GM04504 (cell line): ENCODE measurements at places on chromosomes 5 and 9.

DNA sequence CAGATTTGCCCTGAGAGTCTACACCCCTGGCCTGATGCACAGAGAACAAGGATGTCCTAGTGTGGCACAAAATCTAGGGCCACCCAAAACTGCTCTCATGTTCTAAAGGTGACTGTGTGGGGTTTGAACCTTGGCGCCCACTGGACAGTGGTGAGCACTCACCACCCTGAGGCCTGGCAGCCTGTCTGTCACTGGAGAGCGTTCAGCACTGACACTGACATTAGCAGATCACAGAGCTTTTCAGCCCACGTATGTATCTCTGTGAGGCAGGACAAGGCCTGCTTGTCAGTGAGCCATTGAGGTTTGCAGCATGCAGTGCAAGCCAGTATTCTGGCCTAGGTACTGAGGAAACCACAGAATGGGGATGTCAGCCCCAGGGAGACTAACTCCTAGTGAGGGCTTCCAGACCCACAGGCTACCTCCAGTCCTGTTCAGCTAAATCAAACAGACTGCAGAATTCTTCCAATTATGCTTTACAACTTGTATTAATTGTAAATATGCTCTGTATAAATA lies 38.9 kb upstream of the SLC2A8 start:
- DNase-seq = no peak

GRCh38 chr9:76651119-76651705 lies 113.0 kb upstream of the PCA3 start:
- no peak for DNase-seq

- DNase-seq = no peak
Observed at GRCh38 chr5:58369513-58370190, 90.2 kb downstream of the PLK2 start.

DNA sequence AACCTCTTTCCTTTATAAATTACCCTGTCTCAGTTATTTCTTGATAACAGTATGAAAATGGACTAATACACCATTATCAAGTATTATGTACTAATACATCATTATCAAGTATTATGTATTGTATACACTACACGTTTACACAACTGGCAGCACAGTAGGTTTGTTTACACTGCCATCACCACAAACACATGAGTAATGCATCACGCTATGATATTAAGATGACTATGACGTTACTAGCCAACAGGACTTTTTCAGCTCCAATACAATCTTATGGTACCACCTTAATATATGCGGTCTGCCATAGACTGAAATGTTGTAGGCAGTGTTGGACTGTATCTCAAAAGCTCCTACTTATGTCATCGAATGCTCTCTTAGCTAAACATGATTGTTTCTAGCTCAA lies 28.2 kb downstream of the PRELID2 start:
- DNase-seq = no peak

GRCh38 chr9:134875371-134875770 lies 5.2 kb upstream of the FCN2 start:
- no peak for DNase-seq

DNA sequence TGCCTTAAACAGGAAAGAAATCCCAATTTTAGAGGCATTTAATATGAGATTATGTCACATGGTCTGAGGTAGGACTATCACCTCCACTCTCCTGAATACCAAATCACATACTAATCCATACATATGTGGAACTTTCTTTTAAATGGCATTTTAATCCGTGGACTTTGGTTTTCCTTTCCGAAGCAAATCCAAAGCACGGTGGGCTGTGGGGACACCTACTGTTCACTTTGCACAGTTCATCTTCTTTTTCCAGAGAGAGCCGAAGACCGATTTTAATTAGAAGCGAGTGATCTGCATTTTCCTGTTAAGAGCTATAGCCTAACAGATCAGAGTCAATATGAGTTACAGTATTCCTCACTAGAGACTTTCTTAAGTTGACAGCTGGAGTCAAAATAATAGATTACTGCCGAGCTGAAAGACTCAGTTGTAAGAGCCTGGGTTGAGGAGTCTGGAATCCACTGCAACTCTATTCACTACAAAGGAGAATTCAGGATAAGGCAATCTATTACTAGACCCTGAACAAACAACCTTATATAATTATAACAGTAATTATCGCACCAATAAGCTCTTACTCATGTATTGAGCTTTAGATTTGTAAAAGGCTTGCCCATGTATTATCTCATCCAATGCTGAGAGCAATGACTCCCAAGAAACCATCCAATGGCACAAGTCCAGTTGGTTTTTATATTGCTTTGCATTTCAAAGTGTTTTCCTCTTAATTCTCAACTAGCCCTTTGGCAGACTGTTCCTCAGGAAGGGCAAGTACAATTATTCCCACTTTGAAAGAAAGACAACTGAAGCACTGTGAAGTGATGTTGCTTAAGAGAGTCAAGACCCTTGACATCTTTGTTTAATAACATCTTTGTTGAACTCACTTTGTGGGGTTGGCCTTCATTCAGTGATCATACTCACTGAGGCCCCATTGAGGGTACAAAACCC lies 144.7 kb downstream of the TRPM6 start:
- DNase-seq = peak; percentile 10

DNA sequence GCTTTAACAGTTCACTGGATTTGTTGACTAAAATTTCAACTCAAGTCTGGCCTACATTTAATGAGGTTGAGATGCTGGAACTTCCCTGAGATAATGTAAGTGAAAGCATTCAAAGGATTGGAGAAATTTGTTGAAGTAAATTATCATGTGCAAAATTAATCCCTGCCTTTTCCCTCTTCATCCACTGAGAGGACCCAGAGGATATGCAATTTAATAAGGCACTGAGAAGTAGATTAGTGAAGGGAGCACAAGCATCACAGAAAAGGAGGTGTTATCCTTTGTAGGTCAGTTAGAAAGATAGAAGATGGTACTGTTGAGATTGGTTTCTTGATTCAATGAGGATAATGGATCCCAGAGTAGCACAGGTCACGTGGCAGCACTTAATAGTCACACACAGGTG lies 42.6 kb upstream of the ANKRD31 start:
- no peak for DNase-seq

DNA sequence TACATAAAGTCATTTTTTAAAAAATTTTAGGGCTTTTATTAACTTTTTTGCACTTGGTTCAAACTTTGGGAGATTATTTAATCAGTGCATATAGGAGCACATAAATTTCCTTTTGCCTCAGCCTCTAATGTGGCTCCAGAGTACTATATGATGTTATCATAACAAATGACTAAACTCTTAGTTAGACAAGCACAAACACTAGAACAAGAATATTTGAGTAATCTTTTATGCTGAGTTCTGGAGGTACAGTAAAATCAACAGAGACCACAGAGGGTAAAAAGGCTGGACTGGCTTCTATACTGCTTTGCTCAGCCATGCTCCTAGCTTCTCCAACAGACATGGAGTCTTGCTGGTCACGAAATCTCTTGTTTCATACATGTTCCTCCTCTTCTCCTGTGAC lies 52.5 kb upstream of the SGCD start:
- DNase-seq = no peak

DNA sequence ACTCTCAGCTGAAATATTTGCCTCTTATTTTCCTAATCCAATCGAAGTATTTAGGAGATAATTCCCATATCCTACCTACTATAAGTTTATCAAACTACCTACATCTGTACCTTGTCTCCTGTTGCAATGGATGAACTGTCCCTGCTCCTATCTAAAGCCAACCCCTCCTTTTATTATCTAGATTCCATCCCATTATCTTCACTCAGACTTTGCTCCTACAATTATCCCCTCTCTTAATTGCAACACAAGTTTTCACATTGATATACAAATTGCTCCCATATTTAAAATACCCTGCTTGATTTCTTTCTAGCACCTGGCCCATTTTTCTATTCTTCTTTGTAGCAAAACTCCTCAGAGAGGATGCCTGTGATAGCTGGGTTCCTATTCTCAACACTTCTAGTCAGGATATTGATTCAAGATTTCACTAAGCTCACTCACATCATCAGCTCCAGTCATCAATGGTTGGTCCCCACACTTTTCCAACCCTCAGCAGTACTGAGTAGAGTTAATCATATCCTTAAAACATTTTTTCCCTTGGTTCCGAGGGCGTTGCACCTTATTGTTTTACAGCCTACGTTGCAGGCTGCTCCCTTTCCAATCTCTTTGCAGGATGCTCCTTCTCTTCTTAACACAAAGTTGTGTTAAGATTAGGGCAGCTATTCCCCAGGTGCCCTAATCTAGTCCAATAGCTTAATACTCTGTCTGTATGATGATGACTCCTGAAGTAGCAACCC lies 177.8 kb upstream of the PTGER4 start:
- no peak for DNase-seq

GRCh38 chr5:80960531-80961375 lies 590 bp downstream of the RASGRF2 start:
- no peak for DNase-seq

GRCh38 chr9:124357721-124358361 lies 57.4 kb downstream of the PSMB7 start:
- DNase-seq = no peak

GRCh38 chr5:108148715-108149139 lies 233.2 kb downstream of the FBXL17 start:
- peak; percentile 8 for DNase-seq

GRCh38 chr9:71306134-71306533 lies 184.7 kb upstream of the TRPM3 start:
- DNase-seq = no peak

GRCh38 chr5:132475987-132476875 lies 14.3 kb downstream of the IRF1 start:
- DNase-seq = no peak

DNA sequence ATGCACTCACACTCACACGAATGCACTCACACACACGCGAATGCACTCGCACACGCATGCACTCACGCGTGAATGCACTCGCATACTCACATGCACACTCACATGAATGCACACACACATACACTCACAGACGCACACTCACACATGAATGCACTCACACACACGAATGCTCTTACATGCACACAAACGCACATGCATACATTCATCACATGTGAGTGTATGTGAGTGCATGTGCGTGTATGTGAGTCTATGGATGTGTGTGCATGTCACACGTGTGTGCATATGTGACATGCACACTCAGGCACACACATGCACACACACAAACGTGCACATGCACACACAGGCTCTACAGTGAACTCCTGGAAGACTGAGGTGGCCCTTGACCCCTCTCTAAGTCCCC lies 121.7 kb downstream of the ADAMTS2 start:
- no peak for DNase-seq

DNA sequence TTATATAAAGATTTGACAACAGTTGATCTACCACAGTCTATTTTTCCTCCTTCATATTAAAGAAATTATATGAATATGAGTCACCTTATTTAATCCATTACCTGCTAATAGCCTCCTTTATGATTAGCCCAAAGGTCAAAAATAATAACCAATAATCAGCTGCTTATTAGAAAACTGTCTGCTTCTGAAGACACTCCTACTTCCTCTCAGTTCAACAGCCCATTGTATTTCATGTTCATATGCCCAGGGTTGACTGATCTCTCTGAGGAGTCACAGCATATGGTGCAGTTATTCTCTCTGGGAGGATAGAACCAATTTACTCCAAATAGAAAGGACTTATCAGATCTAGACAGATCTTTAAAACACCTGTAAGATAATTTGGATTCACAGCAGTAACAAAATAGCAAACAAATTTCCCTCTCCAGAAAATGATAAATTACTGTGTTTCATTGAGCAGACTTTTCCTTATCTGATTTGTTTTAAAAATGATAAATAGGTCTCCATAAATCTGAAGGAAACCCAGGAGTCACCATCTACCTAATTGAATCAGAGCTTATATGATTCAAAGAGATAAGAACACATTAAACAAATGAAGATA lies 180.4 kb upstream of the ITGA1 start:
- no peak for DNase-seq

DNA sequence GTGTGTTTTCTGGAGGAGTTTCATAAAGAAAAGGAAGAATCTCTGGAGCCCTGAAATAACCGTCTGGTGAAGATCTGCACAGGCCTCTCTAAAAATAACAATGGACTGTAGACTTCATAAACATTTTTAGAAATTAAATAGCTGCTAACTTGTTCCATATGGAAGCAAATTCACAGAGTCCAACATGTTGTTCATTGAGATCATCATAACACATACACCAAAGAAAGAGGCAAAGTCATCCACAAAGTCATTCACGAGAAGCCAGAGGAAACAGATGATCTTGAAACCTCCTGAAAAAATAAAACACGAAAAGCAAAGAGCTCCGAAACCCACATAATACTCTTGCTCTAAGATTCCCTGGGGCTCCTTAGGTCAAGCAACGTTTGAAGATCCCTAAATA lies 347.8 kb downstream of the EFNA5 start:
- DNase-seq = peak; percentile 4

- no peak for DNase-seq
Observed at GRCh38 chr5:95471487-95471886, 80.3 kb downstream of the FAM81B start.

DNA sequence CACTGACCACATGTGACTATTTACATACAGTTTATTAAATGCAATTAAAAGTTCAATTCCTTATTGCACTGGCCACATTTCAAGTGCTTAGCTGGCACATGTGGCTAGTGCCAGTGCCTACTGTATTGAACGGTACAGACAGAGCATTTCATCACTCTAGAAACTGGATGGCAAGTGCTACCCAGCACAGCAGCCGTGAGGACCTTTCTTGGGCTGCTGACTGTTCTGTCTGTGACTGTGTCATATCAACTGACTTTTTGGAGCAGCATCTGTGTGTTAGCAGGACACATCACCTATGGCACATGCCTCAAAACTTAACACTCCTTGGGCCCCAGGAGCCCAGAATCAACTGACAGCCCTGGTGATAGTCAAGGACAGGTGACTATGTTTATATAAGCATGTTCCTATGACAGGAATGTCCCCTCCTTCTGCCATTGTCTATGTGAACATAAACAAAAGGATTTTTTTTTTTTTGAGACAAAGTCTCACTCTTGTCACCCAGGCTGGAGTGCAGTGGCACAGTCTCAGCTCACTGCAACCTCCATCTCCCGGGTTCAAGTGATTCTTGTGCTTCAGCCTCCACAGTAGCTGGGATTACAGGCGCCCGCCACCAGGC lies 8.9 kb downstream of the IRF1 start:
- DNase-seq = no peak

DNA sequence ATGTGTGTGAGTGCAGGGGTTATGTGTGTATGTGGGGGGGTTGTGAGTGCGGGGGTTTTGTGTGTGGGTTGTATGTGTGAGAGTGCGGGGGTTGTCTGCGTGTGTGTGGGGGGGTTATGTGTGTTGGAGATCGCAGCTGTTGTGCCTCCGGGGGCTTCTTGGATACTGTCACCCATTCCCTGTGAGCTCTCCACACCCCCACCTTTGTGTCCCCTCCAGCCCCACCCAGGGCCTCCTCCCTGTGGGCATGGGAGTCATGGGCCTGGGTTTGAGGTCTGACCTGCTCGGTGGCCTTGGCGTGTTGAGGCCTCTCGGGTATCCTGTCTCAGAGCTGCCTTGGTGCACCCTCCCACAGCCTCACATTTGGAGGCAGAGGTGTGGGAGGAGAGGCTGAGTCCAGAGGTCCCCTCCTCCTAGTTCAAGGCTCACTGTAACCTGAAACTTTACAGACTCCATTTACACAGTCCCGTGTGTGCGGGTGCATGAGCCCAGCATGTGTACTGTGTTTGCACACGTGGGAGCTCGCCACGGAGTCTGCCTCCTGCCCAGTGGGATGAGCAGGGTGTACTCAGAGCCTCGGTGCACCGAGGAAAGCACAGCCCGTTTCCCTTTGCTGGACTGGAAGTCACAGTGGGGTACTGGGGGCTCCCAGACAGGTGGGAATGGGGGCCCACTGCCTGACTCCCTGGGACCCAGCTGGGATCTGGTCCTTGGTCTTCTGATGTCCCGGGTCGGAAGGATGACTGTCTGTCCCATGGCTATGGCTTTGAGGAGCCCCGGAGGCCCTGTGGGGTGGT lies 43.4 kb downstream of the RXRA start:
- DNase-seq = no peak
